ENCODE measurements at places on chromosomes 1 and 21.

- DNase-seq = no peak
Measured at GRCh38 chr21:46457801-46458314, 833 bp upstream of the DIP2A start.

DNA sequence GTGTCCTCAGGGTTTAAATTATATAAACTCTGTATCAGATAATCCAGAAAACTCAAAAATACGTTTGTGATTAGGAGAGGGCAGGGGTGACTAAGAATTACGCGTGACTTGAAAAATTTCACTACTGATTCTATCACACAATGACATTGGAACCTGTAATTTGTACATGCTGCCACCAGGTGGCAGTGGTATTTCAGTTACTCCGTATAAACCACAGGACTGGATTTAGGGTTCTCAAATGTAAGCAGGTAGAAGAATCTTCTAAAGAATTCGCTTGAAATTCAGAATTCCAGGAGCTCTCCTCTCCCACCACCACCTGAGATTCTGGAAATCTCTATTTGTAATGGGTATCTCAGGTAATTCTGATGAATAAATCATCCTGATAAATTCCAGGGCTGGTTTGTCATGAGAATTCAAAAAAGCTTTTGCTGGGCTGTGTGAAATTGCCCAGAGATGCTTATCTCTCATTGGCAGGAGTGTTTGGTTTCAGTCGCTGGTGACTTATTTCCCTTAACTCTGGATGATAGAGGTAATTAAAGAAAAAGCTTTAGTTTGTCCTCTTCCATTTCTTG lies 1.7 kb upstream of the KRTAP7-1 start:
- DNase-seq = peak; percentile 2

DNA sequence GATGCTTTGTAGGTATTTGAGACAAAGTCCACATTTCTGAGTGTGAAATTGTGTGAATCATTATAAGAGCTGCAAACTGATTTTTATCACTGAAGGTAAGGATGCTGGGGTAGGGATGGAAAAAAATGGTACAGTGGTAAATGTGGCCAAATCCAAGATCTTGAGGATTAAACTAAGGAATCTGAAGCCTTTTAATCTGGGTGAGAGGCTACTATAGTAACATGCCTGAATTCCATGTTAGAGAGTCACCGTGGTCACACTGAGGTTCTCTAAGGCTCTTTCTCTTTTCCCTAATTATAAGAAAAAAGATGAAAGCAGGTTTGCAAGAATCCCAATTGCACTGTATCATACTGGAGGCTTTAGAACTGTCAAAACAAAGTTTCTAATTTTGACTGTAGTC lies 17.6 kb downstream of the PTGER3 start:
- DNase-seq = no peak

DNA sequence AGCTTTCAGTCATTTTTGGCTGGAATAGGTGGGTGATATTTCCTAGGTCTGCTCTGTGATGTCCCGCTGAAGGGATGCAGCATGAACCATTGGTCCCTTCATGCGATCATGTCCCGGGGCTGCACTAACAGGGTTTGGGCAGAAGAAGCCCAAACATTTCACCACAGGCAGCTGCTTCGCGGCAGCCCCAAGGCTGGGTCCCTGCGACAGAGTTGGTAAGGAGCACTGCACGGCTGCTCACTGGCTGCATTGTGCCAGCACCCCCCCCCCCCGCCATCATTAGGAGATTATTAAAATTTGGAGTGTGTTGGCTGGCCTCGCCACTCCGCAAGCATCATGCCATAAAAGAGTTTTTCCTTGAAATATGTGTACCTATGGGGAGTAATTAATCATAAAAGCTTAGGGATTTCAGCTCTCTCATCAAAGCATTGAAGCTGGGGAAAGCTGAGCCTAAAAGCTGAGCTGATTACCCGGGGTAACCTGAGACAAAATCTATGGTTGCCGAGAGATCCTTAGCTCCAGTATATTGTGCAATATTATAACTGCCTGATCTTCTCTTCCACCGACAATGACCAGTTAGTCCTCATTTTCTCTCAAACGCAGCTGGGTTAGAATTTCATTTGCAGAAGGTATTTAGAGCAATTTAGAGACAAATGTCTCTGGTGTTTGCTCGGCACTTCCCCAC lies 62.5 kb downstream of the PEX14 start:
- DNase-seq = no peak

- DNase-seq = no peak
Measured at GRCh38 chr1:97281962-97282361, 560.4 kb downstream of the PTBP2 start.

DNA sequence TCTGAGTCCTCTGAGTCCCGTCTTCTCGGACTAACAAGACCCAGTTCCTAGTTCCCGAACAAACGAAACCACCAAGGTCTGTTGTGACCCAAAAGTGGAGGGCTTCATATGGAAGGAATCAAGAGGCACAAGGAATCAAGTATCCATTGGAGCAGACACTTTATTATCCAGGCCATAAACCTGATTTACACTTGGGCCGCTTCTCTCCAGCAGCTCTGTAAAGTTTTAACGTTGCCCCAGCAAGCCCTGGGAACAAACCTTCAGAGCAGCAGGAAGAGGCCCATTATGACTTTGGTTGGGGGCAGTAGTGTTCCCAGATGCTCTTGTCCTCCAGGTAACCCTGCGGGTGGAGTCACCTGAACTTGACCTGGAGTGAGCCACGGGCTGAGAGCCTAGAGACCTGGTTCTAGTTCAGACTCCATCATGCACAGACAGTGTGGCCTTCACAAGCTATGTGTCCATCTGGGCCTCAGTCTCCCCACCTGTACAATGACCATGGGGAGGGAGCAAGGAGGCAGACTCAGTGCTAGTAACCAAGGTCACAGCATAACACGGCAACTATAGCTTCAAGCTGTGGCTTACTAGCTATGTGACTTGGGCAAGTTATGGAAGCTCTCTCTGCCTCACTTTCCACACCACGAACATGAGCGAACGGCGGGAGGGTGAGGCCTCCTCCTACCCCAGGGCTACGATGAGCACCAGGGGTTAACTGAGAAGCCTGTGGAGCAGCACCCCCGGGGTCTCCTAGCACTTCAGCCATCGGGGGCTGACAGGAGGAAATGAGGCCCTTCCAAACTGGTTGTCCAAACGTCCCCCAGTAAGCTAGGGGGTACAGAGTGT lies 95.7 kb downstream of the GLIS1 start:
- DNase-seq = no peak

GRCh38 chr1:89938171-89939055 lies 56.5 kb upstream of the ZNF326 start:
- DNase-seq = no peak

- DNase-seq = no peak
Measured at GRCh38 chr1:193850745-193851144, 664.3 kb upstream of the B3GALT2 start.

GRCh38 chr1:32886004-32886827 lies at the start of gene HPCA:
TSS of gene HPCA (plus strand) at chr1:32886491. CDS start at chr1:32888899, 2,408 bp downstream.
- no peak for DNase-seq

DNA sequence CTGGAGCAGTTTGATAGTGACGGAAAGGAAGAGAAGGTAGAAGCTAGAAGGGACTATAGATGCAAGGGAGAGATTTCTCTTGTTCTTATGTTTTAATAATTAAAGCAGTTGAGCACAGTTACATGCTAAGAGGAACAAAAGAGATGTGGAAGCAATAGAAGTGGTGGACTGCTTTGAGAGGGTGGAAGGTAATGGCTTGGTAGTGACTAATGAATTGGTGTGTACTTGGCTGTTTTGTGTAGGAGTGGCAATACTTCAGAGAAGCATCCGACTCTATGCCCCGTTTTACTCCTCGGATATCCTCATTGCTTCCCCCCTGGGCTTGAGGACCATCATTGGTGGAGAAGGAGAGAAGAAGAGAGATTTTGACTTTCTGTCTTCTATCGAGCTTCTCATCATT lies 12.8 kb downstream of the UTP25 start:
- no peak for DNase-seq

DNA sequence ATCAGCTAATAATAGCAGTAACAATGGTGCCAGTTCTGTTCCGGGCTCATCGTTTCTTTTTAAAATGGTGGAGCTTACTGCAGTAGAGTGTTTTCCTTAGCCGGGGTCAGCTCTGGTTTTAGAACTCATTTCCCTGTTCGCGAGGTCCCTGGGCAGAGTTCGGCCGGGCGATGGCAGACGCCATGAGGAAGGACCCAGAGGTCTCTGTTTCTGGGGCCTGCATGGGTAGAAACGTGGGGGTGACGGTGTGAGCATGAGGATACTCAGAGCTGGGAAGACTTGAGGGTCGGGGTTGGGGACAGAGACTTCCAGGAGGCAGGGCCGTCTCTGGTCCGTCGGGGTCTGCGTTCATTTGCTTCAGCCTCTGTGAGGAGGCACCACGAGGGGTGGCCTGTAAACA lies 38.8 kb downstream of the PRKCZ start:
- no peak for DNase-seq

GRCh38 chr1:199311478-199312262 lies 672.8 kb downstream of the PTPRC start:
- no peak for DNase-seq

DNA sequence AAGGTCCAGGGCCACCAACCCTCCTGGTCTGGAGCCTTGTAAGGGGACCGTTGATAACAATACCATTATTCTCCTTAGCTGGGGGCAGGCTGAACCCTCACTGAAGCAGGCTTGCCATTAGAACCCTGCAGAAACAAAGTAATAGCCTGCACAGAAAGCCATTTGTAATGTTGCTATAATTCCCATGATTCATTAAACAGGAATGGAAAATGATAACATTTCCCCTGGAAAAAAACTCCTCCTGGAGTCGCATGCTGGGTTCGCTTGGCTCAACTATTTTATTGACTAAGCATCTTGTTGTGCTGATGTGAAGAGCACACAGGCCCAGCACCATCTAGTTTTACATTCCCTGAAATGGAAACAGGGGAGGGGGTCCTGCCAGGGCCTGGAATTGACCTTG lies 155.6 kb upstream of the CSF3R start:
- no peak for DNase-seq

- DNase-seq = no peak
Measured at GRCh38 chr1:183346276-183346732, 71.9 kb downstream of the NMNAT2 start.

GRCh38 chr1:8163039-8163438 lies 136.9 kb upstream of the ERRFI1 start:
- no peak for DNase-seq

DNA sequence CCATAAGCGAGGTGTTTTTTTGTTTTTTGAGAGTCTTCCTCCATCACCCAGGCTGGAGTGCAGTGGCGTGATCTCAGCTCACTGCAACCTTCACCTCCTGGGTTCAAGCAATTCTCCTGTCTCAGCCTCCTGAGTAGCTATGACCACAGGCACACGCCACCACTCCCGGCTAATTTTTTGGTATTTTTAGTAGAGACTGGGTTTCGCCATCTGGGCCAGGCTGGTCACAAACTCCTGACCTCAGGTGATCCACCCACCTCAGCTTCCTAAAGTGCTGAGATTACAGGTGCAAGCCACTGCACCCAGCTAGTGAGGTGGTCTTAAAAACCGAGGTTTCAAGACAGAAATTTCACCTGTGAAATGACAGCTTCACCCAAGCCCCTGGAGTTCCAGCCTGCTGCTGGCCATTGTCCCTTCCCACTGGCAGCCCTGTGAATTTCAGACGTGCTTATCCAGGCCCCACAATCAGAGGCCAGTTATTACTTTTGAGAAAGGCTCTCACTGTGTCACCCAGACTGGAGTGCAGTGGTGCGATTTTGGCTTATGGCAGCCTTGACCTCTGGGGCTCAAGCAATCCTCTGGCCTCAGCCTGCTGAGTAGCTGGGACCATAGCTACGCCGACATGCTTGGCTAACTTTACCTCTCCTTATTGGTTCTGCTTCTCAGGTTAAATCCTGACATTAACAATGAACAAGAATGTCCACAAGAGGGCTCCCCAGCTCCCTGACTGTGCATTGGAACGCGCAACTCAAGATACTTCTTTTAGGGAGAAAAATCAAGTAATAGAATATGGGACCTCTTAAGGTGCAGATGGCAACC lies 19.4 kb downstream of the ENO1 start:
- DNase-seq = peak; percentile 82

DNA sequence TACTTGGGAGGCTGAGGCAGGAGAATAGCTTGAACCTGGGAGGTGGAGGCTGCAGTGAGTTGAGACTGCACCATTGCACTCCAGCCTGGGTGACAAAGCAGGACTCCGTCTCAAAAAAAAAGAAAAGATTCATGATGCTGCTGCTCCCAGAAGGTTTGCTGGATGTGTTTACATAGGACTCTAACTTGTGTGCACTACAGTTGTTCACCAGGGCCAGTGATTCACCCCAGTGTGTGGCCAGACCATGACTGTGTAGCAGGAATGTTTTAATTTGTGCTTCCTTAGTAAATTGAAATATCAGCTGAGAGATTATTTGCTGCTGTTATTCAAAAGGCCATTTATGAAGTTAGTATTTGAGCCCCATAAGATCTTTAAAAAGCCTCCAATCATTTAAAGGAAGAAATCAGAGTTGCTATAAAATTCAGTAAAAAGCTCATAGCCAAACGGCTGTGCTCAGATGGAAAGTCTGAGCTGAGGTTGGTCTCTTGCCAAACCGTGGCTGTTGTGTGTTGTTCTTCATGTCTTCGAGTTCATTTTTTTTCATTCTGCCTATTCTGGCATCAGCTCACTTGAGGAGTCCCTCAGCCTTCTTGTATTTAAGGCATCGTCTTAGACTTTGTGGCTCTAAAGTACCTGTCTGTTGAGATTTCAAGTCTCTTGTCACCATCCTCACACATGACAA lies 18.1 kb upstream of the PGD start:
- no peak for DNase-seq

DNA sequence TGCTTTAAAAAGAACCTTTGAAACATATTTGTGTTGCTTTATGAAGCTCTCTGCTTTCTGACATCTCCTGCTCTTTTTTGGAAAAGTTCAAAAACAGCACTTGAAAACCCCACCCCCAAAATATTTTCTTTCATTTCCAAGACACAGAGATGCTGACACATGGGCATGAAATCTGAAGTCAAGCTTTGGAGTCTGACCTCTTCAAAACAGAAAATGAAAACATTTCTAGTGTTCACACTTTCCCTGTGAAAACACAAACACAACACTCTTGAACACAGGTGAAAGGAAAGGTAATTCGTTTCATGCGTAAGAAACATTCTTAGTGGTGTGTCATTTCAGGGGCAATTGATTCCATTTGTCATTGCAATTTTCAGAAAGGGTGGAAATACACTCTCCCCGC lies 10.8 kb downstream of the NGF start:
- DNase-seq = no peak

DNA sequence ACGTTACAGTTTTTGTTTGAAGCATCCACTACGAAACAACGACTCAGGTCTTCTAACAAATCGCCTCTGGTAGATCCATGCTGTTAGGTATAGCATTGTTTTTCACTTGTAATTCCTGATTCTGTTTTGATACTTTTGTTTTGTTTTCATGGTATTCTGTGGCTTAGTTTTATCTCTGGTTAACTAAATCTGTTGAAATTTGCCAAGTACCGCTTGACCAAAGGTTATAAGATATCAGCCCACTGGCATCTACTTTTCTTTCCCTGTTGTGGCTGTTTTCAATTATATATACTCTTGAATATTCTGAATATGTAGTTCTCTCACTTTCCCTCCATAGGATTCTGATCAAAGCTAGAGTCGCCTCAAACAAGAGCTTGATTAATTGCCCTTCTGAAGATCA lies 274.8 kb upstream of the C1orf105 start:
- no peak for DNase-seq

- no peak for DNase-seq
Measured at GRCh38 chr1:1072849-1073742, 1.0 kb downstream of the RNF223 start.

GRCh38 chr1:179742717-179743678 lies at the start of gene FAM163A:
TSS of gene FAM163A (plus strand) at chr1:179743291. CDS start at chr1:179813098, 69,807 bp downstream.
- no peak for DNase-seq

GRCh38 chr21:37686991-37687810 lies 229.1 kb downstream of the KCNJ6 start:
- DNase-seq = no peak
